ENCODE measurements at places on chromosomes 7 and 10.

DNA sequence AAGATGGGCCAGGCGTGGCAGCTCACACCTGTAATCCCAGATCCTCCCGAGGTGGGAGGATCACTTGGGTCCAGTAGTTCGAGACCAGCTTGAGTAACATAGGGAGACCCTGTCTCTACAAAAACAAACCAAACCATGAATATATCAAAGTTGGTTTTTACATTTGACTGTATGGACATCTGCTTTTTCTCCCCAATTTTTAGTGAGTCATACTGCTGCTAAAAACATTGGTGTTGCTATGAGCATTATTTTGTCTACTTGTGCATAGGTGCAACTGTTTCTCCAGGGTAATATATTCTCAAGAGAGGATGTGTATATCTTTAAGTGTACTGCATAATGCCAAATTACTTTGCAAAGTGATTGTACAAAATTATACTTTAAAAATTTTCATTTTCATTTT, 769 bp upstream of the TMEM248 start:
- peak overlapping the region; percentile 79 for H3K27ac ChIP-seq
- H3K4me3 ChIP-seq = peak overlapping the region; percentile 85
- peaks cover 17% of the 10 kb centered on the region for H3K4me1 ChIP-seq
- peaks cover 20% of the 10 kb centered on the region for H3K36me3 ChIP-seq
- H3K27me3 ChIP-seq = no peaks in the 10 kb centered on the region

- no peaks in the 10 kb centered on the region for H3K36me3 ChIP-seq
- DNase-seq = no peak
- H3K4me1 ChIP-seq = no peaks in the 10 kb centered on the region
These were observed 14.1 kb downstream of the TMEM72 start for GRCh38 chr10:44925224-44925623.

DNA sequence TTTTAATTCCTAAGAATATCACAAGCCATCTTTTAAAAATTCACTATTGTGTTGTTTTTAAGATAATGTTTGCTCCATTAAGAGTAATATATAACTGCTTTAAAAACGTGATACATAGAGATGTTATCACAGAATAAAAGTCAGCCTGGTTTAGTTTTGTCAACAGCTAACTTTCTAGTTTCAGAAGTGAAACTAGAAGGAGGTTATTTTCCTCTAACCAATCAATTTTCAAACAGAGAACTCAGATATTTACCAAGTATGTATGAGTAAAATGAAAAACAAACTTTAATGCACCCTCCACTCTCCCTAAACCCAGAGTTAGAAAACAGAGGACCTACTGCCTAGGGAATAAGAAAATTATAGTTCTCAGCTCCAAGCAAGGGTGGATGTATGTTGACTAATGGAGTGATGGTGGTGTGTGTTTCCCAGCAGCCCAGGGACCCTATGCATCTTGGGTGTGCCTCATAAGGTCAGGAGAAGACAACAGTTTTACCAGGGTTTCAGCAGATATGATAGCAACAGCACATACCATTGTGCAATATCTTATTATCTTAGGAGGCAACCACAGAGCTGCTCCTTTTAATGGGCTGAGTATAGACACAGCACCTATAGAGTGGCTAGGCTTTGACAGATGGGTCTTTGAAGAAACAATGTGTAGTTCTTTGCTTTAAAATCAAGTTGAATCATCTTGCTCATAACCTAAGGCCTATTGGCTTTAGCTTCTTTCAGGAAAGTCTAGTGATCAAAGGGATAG, 58.4 kb downstream of the PTPRZ1 start:
- H3K27ac ChIP-seq = no peak overlapping the region
- H3K4me3 ChIP-seq = no peak overlapping the region
- no peaks in the 10 kb centered on the region for H3K4me1 ChIP-seq
- H3K36me3 ChIP-seq = no peaks in the 10 kb centered on the region
- no peak for DNase-seq

DNA sequence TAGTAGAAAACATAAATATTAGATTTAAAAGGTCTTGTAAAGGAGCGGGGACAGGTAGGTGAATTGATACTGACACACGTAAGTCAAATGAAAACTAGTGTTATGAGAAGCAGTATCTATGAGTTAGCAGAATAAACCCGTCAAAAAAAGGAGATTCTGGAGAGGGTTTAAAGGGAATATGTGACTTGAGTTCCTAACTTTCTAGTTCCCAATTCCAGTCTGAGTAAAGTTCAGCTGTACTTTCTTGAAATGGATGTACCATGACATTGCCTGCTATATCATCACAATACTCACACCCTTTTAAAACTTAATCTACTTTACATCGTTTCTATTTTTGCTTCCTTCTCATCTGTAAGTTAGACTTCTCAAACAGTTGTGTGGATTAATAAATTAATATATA, 122.2 kb downstream of the NRBF2 start:
- no peak for DNase-seq
- H3K27me3 ChIP-seq = no peaks in the 10 kb centered on the region
- peaks cover 25% of the 10 kb centered on the region for H3K36me3 ChIP-seq
- peak overlapping the region; percentile 81 for H3K27ac ChIP-seq
- H3K4me3 ChIP-seq = no peak overlapping the region
- H3K4me1 ChIP-seq = peaks cover 77% of the 10 kb centered on the region

DNA sequence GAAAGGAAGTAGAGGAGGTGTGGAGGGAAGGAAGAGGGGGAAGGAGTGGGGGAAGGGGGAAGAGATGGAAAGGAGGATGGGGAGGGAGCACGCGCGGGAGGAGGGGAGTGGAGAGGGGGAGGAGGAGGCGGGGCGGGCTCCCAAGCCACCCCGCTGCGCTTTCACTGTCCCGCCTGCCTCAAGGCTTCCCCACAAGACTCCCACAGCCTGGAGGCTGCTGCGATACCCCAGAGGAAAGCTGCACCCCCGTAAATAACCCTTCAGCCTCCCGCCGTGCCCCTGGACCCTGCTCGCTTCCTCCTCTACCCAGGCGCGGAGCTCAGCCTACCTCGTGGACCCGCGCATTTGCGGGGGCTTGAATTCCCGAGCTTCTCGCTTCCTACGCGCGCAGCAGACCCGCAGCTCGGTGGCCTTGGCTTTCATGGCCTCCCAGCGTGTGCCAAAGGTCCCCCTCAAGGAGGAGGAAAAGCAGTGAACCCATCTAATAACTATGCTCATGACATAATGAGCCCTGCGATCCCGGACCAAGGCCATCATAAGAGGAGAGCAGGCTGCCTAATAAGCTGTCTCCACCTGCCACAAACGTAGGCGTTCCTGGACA, at the start of gene C10orf67:
Gene C10orf67, minus strand, starts transcription at position 557 of the 601 bp plus-strand sequence. Its CDS starts 23 bp downstream, at position 534.
- peak within 1 kb of the TSS; percentile 40 for H3K27ac ChIP-seq
- peaks cover 6% of the 10 kb centered on the region for H3K36me3 ChIP-seq
- H3K4me1 ChIP-seq = peaks cover 12% of the 10 kb centered on the region
- DNase-seq = no peak
- H3K4me3 ChIP-seq = peak within 1 kb of the TSS; percentile 80
- peaks cover 39% of the 10 kb centered on the region for H3K27me3 ChIP-seq

DNA sequence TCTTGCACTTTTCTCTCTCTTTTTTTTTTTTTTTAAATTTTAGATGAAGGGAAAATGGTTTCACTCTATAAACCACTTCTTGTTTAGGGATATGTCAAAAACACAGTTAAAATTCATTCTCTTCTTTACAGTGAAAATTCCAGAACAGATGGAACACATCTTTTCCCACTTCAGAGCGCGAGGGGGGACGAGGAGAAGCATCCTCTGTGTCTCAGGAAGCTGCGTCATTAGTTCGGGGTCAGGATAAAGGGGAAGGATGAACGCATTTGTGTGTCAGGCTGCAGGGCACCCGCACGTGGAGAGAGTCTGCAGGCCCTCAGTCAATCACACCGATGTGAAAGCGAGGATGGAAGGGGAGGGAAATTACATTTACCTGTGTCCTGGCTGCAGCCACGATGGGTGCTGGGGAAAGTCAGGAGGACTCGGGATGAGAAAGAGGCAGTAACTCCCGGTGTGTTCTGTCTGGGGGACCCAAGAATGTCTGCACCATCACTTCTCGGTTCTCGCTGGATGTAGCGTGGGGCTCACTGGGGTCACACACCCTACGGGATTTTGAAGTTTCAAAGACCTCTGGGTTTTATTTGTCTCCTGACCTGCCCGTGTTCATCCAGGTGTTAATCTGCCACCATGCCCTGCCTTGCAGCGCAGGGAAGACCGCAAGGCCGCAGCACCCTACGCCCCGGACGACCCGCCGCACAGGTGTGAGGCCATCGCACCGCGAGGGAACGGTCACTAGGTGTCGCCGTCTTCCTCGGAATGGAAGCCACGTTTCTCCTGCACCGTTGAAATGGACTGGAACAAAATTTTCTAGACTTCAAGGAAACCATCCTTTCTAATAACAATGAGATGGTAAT, 66.7 kb upstream of the PITRM1 start:
- peak; percentile 56 for DNase-seq
- H3K27ac ChIP-seq = no peak overlapping the region
- peaks cover 12% of the 10 kb centered on the region for H3K27me3 ChIP-seq
- no peak overlapping the region for H3K4me3 ChIP-seq

DNA sequence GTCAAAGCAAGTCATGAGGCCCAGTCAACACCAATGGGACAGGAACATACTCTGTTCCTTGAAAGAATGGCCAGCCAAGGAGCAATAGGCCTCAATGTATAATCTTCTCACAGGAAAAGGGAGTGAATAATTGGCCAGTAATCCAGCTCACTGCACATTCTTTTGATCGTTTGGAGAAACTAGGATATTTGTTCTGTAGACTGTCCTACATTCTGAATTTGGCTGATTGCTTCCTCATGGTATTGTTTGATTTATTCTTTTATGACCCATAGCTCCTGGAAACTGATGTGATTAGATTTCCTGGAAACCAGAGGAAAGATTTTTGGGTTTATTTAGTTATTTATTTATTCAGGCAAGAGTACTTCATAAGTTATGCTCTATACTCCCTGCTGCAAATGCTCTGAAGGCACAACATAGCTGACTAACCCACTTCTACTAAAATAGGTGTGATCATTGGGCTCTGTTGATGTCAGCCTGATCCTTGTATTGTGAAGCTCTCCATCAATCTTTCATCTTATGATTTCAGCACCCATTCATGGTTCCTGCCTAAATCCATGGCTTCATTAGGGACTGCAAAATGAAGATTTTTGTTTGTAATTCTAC, 745.2 kb downstream of the SUGCT start:
- H3K4me3 ChIP-seq = no peak overlapping the region
- H3K27me3 ChIP-seq = no peaks in the 10 kb centered on the region
- no peak for DNase-seq
- no peak overlapping the region for H3K27ac ChIP-seq
- H3K36me3 ChIP-seq = no peaks in the 10 kb centered on the region

GRCh38 chr10:79185796-79186374, 117.1 kb downstream of the ZMIZ1 start:
- no peaks in the 10 kb centered on the region for H3K27me3 ChIP-seq
- no peak overlapping the region for H3K4me3 ChIP-seq

- peaks cover 35% of the 10 kb centered on the region for H3K36me3 ChIP-seq
- peak; percentile 41 for DNase-seq
- peak within 1 kb of the TSS; percentile 96 for H3K27ac ChIP-seq
- no peaks in the 10 kb centered on the region for H3K27me3 ChIP-seq
- peak within 1 kb of the TSS; percentile 97 for H3K4me3 ChIP-seq
- H3K4me1 ChIP-seq = peaks cover 53% of the 10 kb centered on the region
These were observed at the start of gene TRIM8 for GRCh38 chr10:102644066-102644645. Gene TRIM8 (plus strand): TSS chr10:102644479. CDS start chr10:102644618, 139 bp downstream.

GRCh38 chr10:44383749-44384600, 922 bp downstream of the CXCL12 start:
- peaks cover 2% of the 10 kb centered on the region for H3K36me3 ChIP-seq
- H3K4me3 ChIP-seq = no peak overlapping the region
- peaks cover 5% of the 10 kb centered on the region for H3K4me1 ChIP-seq
- no peak overlapping the region for H3K27ac ChIP-seq
- DNase-seq = no peak
- peaks cover 45% of the 10 kb centered on the region for H3K27me3 ChIP-seq

- no peak for DNase-seq
- no peak overlapping the region for H3K27ac ChIP-seq
- no peaks in the 10 kb centered on the region for H3K36me3 ChIP-seq
- peaks cover 25% of the 10 kb centered on the region for H3K27me3 ChIP-seq
- H3K4me1 ChIP-seq = no peaks in the 10 kb centered on the region
- no peak overlapping the region for H3K4me3 ChIP-seq
These were observed 116.5 kb upstream of the RAB11FIP2 start for GRCh38 chr10:118163217-118163616.

GRCh38 chr10:22779331-22780019, 65.1 kb upstream of the PIP4K2A start:
- no peaks in the 10 kb centered on the region for H3K36me3 ChIP-seq
- no peak for DNase-seq
- H3K27me3 ChIP-seq = no peaks in the 10 kb centered on the region
- H3K4me3 ChIP-seq = no peak overlapping the region
- H3K4me1 ChIP-seq = no peaks in the 10 kb centered on the region

- H3K27ac ChIP-seq = no peak overlapping the region
- H3K36me3 ChIP-seq = no peaks in the 10 kb centered on the region
- no peak overlapping the region for H3K4me3 ChIP-seq
- H3K27me3 ChIP-seq = peaks cover 37% of the 10 kb centered on the region
- DNase-seq = no peak
These were observed 7.9 kb upstream of the RAPGEF5 start for GRCh38 chr7:22364900-22365299.

GRCh38 chr10:26157734-26158133, 58.8 kb upstream of the GAD2 start:
- peaks cover 6% of the 10 kb centered on the region for H3K27me3 ChIP-seq
- no peak overlapping the region for H3K27ac ChIP-seq
- H3K4me3 ChIP-seq = no peak overlapping the region

- H3K27ac ChIP-seq = no peak overlapping the region
- H3K4me1 ChIP-seq = peaks cover 21% of the 10 kb centered on the region
- no peaks in the 10 kb centered on the region for H3K27me3 ChIP-seq
- peaks cover 8% of the 10 kb centered on the region for H3K36me3 ChIP-seq
- DNase-seq = no peak
- no peak overlapping the region for H3K4me3 ChIP-seq
These were observed 48.4 kb upstream of the GNA12 start for GRCh38 chr7:2892549-2892948.

GRCh38 chr7:142938611-142939010, 673 bp upstream of the LLCFC1 start:
- peaks cover 48% of the 10 kb centered on the region for H3K27me3 ChIP-seq
- no peak for DNase-seq
- no peak overlapping the region for H3K27ac ChIP-seq
- H3K36me3 ChIP-seq = no peaks in the 10 kb centered on the region
- no peaks in the 10 kb centered on the region for H3K4me1 ChIP-seq

GRCh38 chr7:72465521-72465920, 53.4 kb upstream of the CALN1 start:
- H3K4me3 ChIP-seq = no peak overlapping the region
- no peaks in the 10 kb centered on the region for H3K4me1 ChIP-seq
- no peak for DNase-seq
- H3K36me3 ChIP-seq = no peaks in the 10 kb centered on the region
- no peak overlapping the region for H3K27ac ChIP-seq

- H3K36me3 ChIP-seq = peaks cover 23% of the 10 kb centered on the region
- no peak overlapping the region for H3K27ac ChIP-seq
- peaks cover 31% of the 10 kb centered on the region for H3K4me1 ChIP-seq
- no peak overlapping the region for H3K4me3 ChIP-seq
- no peaks in the 10 kb centered on the region for H3K27me3 ChIP-seq
These were observed 3.7 kb downstream of the NAMPT start for GRCh38 chr7:106281127-106281526.

- no peak for DNase-seq
- H3K4me3 ChIP-seq = no peak overlapping the region
- no peak overlapping the region for H3K27ac ChIP-seq
- H3K27me3 ChIP-seq = no peaks in the 10 kb centered on the region
- peaks cover 6% of the 10 kb centered on the region for H3K36me3 ChIP-seq
These were observed 119.6 kb downstream of the RGS10 start for GRCh38 chr10:119422682-119423509.

GRCh38 chr7:93544691-93545090, 29.8 kb downstream of the CALCR start:
- no peak overlapping the region for H3K4me3 ChIP-seq
- no peaks in the 10 kb centered on the region for H3K27me3 ChIP-seq
- no peaks in the 10 kb centered on the region for H3K4me1 ChIP-seq
- H3K36me3 ChIP-seq = no peaks in the 10 kb centered on the region
- DNase-seq = no peak
- H3K27ac ChIP-seq = no peak overlapping the region
